T-helper 2 cell treated with Interferon-gamma antibody and Interleukin-4, amounts not matched to agents 5 μg/mL and 100 μg/mL, for 36 hours (primary cell): ENCODE measurements at places on chromosomes 2 and 18.

GRCh38 chr2:64652231-64653108 lies 1.2 kb downstream of the SERTAD2 start:
- peak; percentile 32 for DNase-seq

GRCh38 chr2:154207288-154208047 lies 335.7 kb downstream of the GALNT13 start:
- no peak for DNase-seq

GRCh38 chr2:37472959-37473358 lies 128.5 kb downstream of the QPCT start:
- DNase-seq, result no peak

GRCh38 chr2:29245742-29246382 lies 130.6 kb downstream of the CLIP4 start:
- DNase-seq, result no peak

DNA sequence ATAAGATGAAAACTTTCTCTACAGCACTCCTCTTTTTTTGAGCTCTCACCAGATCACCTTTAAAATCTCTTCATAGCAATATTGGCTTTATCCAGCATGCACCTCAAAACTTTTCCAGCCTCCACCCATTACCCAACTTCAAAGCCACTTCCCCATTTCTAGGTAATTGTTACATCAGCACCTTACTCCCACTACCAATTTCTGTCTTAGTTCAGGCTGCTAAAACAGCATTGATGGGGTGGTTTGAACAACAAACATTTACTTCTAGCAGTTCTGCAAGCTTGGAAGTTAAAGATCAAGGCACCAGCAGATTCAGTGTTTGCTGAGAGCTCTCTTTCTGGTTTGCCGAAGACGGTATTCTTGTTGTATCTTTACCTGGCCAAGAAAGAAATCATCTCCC lies 114.0 kb upstream of the SLC39A10 start:
- DNase-seq, result peak; percentile 37

- DNase-seq, result no peak
Observed at GRCh38 chr2:210548031-210548430, 8.4 kb upstream of the CPS1 start.

DNA sequence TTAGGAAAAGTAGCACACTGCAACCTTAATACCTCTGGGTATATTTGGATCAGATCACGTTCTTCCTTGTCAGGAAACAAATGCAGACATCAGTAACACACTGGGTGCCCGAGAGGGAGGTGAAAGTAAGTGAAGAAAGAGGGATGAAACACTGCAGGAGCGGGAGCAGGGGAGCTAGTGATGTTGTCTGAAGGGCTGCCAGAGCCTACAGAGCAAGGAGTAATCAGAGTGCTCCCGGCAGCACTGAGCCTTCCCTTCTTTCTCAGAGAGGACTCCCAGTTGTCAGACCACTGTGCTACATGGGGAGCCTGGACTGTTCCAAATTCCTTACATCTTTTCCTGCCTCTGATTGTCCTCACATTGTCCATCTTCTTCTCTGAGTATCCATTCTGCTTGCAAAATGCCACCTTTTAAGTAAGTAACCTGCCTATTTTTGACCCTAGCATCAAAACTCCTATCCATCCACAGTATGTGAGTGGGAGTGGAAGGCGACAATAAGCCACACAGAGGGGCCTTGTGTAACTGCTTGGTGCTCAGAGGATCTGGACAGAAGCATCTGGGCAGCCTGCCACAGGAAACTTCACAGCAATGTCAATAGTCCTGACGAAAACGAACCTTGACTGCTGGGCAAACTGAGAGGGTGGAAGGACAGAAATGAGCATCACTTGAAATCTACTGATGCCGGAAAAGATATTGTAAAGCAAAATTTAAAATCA lies 10.8 kb upstream of the NAB1 start:
- no peak for DNase-seq

DNA sequence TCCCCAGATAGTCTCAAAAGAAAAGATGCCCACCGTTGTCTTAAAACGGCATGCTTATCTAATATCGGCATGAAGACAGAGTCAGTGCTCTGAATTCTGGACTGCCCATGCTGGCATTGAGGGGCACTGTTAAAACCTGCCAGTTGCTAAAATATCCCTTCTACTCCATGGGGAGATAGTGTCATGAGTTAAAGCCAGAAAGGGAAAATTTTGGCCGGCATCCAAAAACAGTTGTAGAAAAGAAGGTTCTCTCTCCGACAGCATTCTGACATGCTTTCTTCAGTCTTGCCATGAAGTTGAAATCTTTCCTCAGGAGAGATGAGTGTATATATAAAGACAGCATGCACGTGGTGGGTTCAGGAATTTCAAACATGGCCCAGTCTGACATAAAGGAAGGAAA lies 401.3 kb upstream of the PIK3C3 start:
- DNase-seq, result no peak

GRCh38 chr2:1222056-1222455 lies 191.2 kb upstream of the TPO start:
- no peak for DNase-seq

DNA sequence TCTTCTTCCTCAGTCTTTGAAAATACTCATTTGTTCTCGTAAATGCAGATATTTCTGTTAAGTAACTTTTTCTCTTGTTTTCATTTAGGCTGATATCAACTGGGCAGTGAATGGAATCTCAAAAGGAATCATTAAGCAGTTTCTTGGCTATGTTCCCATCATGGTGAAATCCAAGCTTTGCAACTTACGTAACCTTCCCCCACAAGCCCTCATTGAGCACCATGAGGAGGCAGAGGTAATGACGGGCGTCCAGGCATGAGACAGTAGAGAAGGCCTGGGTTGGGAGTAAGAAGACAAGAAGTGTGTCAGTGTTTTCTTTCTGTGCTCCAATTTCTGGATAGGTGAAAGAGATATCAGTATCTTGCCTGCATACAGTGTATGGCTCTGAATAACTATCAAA lies 5.1 kb downstream of the POLR1B start:
- no peak for DNase-seq

DNA sequence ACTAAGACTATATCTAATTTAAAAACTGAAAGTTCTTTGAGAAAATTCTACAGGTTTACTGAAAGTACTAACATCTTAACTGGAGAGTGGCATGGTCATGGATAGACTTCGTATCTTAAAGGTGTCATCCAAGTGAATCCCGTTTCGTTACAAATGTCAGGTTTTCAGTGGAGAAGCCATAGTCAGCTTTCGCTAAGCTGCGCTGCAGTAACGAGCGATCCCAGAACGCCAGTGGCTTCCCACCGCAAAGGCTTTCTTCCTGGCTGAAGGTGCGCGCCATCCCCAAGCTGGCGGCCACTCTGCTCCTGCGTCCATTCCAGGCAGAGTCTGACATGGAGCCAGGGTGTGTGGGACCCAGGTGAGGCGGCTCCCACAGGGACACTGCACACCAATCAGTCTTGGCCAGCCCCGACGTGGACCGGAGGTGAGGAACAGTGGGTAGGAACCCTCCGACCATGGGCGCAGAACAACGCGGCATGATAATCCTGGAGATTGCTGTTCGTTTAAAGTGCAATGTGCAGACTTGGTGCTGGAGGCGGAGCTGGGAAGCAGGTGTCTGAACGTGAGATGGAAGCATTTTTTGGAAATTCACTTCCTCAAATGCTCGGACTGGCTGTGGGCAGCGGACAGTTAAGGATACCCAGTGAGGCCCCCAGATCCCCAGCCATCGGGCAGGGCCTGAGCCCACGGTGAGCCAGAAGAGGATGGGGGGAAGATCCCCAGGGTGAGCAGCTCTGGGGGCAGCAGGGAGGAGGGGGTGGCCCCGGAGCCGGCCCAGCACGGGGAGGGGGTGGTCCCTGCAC lies 27.8 kb upstream of the KCNG2 start:
- no peak for DNase-seq

DNA sequence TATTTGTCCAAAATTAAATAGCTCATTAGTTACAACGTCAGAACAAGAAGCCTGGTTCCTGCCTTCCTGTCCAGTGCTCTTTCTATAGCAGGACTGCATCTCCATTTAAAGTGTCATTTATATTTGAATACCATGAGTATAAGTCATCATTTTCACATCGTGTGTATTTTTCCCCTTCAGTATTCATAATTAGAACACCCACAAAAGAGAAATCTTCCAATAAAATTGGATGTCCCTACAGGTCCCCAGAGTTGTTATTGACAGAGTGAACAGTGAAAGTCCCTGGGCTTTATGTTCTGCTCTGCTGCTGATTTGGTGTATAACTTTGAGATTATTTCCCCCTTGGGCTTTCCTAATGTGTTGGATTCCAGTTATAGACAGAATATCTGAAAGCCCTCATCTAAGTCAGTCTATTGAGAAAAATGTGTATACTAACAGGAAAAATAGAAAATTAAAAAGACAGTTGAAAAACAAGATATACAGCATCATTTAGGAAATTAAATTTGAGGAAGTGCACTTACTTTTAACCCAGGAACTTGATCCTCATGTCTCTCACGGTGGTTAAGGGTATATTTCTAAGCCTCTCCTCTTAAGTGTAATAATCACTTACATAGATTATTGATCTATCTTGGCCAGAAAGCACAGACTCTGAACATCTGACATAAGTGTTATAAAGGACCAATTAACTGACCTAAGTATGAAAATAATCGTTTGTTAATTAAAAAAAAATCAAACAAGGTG lies 15.2 kb upstream of the REV1 start:
- DNase-seq, result no peak

- no peak for DNase-seq
Observed at GRCh38 chr18:78247615-78248289, 731.9 kb upstream of the SALL3 start.

DNA sequence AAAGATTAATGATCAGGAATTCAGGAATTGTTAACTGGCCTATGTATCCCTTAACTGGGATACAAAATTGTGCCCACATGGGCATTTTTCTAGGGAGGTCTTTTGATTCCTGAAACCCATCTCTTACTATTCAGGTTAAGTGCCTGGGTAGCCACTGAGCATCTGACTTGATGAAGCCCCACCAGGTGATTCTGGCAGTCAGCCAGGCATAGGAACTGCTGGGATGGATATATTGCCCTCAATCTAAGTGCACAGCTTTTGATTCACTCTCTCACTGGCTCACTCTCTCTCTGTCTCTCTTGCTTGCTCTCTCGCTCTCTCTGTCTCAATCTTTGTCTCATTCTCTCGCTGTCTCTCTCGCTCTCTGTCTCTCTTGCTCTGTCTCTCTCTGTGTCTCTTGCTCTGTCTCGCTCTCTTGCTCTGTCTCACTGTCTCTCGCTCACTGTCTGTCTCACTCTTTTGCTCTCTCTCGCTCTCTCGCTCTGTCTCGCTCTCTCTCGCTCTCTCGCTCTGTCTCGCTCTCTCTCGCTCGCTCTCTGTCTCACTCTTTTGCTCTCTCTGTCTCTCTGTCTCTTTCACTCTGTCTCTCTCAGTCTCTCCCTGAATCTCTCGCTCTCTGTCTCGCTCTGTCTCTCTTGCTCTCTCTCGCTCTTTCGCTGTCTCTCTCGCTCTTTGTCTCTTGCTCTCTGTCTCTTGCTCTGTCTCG lies 22.3 kb downstream of the INPP1 start:
- no peak for DNase-seq

DNA sequence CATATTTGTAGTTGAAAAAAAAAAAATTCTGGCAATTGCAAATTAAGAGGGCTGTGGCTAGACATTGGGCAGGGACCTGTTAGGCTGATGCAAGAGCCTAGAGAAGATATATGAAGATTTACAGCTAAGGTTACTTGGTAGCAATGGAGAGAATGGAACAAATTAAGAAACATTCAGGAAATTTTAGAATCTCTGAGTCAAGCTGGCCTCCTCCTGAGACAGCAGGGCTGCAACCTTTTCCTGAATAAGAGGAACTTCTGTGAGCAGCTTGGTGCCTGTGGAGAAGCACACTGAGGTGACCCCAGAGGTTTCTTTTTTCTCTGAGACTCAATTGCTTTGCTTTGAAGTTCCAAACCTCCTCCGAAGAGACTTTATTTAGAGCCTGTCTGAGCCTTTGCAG lies 118.6 kb upstream of the LRATD1 start:
- DNase-seq, result no peak

GRCh38 chr2:240765007-240765406 lies 55.0 kb downstream of the KIF1A start:
- DNase-seq, result no peak

DNA sequence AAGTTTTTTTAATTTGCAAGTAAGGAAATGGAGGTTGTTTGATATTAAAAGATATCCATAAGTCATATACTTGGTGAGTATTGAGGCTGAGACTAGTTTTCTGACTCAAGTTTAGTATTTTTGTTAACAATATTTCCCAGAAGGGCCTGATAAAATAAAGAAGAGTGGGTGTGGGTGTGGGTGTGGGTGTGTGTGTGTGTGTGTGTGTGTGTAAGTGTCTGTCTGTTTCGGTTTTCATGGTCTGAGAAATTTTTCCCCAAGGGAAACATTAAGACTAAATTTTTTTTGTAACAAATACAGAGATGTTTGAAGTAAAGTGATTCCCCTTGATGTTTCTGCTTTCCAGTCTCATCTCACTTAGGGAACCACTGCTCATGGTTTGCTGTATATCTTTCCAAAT lies 36.5 kb downstream of the PPM1B start:
- DNase-seq, result no peak
